Inflammatory macrophage (primary cell): ENCODE measurements at places on chromosomes 5 and 9.
A peak's percentile ranks its signal among the peaks of the same experiment; 100 is the strongest.

- no peak for DNase-seq
Observed at GRCh38 chr9:120942186-120943001, 15.8 kb upstream of the TRAF1 start.

- peak; percentile 82 for DNase-seq
Observed at GRCh38 chr5:149632311-149633251, 51.3 kb downstream of the ARHGEF37 start.

- DNase-seq, result no peak
Observed at GRCh38 chr5:176440927-176441706, 7.1 kb upstream of the FAF2 start.

DNA sequence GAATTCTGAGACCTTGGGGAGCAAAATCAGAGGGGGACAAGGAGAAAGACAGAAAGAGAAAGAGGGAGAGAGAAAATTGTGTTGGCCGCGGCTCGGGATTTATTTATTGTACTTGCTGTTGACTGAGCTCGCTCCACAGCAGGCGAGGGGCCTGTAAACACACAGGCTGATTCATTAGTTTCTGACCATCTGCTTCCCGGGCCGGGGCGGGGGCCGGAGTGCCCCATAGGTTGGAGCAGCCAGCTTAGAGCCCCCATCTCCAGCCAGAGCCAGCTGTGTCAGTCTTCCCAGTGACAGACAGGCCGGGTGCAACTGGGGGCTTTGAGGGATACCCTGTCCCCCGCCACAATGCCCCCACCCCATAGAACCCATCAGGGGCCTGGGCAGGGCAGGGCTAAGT is 30.9 kb downstream of the NTNG2 start:
- no peak for DNase-seq

DNA sequence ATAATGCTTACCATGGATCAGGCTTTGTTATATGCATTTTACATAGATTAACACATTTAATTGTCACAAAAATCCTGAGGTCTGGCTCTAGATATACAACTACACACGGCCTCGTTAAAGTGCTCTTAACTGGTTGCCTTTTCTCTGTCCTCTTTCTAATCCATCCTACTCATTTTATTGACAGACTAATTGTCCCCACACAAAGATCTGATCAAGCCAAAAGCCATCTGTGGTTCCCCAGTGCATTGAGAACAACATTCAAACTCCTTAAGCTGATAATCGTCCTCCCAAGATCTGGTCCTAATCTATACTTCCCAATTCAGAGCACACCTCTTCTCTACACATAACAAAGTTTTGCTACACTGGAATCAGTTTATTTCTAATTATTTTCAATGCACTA is 23.9 kb upstream of the PPP2R2B start:
- no peak for DNase-seq

- DNase-seq, result no peak
Observed at GRCh38 chr9:131028221-131028884, 19.4 kb downstream of the LAMC3 start.

DNA sequence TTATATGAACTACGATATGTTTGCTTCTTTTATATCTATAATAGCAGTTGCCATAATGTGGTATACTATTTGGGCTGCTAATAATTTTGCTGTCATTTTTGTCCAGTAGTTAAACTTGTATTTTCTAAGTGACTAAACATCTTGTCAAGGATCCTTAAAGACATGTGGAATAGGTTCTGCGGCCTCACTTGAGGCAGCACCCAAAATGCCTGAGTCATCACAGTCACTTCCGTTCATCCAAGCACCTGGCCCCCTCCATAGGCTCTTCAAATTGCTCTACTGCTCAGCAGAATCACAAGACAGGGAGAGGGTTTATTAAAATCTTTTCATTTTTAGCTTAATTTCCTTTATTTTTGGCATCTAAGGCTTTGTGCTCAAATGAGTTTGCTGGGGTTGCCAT is 259.1 kb downstream of the AOPEP start:
- no peak for DNase-seq

- DNase-seq, result no peak
Observed at GRCh38 chr9:93891549-93892310, 63.4 kb downstream of the BARX1 start.

- no peak for DNase-seq
Observed at GRCh38 chr9:113837334-113837733, 38.8 kb upstream of the ZNF618 start.

DNA sequence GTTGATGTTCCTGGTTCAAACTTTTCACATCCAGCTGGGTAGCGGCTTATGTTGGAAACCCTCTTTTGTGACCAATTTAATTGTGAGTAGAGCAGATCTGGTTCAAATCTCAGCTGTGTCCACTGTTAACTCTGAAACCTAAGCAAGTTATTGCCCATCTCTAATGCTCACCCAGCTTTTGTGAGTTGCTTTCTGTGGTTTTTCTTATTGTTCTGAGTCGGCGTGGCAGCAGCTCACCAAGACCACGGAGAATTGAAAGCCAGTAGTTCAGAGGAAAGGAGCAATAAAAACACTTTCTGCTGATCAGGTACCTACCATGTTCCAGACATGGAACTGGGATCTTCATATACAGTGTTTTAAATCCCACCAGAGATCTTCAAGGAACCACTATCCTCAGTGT is 114.4 kb downstream of the DOCK2 start:
- DNase-seq, result no peak

- no peak for DNase-seq
Observed at GRCh38 chr5:149635394-149635793, 54.1 kb downstream of the ARHGEF37 start.

- DNase-seq, result peak; percentile 31
Observed at GRCh38 chr5:149089796-149090195, 26.9 kb upstream of the SH3TC2 start.

GRCh38 chr5:126438868-126439267 is 15.7 kb downstream of the GRAMD2B start:
- no peak for DNase-seq

DNA sequence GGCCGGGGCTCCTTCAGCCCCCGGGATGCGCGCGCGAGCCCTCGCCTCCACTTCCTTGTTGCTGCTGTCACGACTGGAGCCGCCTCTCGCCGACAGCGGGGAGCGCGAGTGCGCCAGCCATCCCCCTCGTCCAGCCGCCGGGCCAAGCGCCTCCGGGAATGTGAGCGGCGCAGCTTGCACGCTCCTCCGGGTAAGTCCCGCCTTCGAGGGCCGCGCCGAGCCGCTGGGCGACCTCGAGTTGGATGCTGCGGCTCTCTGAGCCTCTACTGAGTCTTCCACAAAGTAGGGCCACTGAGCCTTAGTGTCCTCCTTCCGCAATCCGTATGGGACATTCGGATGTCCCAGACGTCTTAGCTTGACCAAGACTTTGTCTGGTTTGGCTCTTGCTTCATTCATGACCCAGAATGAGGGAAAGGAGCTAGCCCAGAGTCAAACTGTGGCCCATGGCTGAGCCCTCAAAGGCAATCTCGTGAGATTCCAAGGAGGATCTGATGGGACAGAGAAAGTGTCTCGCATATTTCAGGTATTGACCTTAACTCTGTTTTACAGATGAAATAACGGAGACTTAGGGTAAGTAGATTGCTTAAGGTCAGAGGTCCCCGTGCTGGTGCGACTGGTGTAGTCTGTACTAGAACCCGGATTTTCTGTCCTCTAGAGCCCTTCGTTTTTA is 586 bp downstream of the HMGXB3 start:
- DNase-seq, result peak; percentile 57

DNA sequence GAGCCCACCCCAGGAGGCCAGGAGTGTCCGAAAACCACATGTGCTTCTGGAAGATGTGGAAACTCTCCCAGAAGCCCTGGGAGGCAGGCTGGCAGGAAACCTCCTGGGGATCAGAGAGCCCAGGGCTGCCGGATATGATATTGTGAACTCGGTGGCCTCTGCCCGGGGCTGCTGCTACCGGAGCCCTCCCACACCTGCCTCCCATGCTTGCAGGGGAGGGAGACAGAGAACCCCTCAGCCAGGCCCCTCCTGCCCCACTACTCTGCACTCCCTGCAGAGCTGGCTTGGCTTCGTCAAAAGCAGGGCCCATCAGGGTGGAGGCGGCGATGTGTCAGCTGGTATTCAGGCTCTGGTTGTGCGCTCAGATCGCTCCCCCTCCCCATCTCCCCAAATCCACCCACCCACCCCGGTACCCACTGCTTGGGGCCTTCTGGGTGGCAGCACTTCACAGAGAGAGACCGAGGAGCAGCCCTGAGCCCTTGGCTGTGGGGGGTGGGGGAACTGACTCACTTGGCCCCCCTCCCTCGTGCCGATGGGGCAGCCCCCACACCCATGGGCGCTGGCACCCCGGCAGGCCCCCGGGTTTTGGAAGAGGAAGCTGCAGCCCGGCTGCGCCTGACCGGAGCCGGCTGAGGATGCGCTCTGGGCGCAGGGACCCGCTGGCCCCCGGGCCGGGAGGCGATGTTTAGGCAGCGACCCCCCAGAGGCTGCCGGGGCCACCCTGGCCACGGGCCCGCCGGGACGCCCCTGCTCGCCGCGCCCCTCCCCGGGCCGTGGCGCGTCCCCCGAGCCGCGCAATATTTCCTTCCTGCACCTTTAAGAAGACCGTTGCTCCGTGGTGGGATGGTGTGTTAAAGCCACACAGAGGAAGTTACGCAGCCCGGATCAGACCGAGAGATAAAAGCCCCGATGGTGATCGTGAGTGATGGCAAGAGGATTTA is 786 bp upstream of the NTNG2 start:
- peak; percentile 48 for DNase-seq

- DNase-seq, result no peak
Observed at GRCh38 chr9:127330501-127330900, 65.9 kb downstream of the GARNL3 start.

GRCh38 chr9:69585571-69585970 is 86.6 kb downstream of the APBA1 start:
- no peak for DNase-seq

DNA sequence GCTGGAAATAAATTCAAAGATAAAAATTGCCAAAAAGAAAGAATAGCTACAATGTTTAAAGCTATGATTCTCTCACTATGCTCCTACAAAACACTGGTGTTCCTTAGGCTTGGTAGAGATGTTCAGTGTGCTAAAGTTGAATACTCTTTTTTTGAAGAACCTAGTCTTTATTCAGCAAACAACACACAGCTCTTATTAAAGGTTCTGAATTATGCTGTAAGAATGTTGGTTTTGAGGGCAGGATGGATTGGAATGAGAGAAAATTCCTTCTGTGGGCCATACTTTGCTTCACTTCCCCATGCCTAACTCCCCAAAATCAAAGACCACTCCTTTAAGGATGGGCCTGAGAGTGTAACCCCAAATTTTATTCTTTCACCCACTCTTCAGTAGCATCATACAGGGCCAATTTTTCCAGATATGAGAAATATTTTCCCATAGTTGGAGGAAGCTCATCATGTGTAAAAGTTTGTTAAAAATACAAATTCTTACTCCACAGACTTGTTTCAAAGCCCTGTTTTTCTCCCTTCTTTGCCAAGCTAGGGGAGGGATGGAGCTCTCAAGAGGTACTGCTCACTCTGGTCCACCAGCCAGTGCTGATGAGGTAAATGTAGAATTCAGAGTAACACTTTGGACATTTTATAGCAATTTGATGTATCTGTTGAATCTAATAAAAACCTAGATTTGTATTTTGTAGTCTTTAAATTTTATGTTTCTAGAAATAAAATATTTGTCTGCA is 99.3 kb downstream of the GDNF start:
- no peak for DNase-seq

DNA sequence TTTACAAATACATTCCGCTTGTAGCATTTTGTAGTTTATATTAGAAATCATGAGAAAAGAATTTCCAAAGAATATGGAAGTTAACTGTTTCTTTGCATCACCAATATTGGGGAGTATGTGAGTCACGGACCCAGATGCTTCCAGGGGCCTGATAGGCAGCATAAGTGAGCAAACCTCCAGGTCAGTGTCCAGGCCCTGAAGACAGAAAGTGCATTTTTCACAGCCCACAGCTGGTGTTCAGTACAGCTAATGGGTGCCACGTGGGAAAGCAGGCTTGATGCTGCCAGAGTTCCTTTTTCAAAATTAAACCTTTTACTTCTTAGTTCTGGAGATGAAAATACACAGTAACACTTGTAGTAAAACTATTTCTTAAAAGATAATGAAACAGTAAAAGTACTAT is 454.4 kb upstream of the ACTBL2 start:
- no peak for DNase-seq

- DNase-seq, result peak; percentile 62
Observed at GRCh38 chr9:110891760-110892159, 146.5 kb downstream of the LPAR1 start.

DNA sequence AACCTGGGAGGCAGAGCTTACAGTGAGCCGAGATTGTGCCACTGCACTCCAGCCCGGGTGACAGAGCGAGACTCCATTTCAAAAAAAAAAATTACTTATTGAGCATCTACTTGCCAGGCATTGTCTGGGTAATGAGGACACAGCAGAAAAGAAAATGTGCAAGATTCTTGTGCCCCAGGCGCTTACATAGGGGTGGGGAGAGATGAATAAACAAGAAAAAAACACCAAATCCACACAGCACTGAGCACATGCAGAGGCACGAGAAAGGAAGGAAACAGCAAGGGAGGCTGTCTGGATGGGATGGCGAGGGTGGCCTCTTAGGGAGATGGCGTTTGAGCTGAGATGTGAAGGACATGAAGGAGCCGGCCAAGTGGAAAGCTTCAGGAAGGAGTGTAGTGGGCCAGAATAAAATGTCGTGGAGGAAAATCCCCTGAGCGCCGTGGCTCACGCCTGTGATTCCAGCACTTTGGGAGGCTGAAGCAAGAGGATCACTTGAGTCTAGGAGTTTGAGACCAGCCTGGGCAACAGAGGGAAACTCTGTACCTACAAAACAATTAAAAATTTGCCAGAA is 13.9 kb downstream of the DYNC2I2 start:
- DNase-seq, result no peak

DNA sequence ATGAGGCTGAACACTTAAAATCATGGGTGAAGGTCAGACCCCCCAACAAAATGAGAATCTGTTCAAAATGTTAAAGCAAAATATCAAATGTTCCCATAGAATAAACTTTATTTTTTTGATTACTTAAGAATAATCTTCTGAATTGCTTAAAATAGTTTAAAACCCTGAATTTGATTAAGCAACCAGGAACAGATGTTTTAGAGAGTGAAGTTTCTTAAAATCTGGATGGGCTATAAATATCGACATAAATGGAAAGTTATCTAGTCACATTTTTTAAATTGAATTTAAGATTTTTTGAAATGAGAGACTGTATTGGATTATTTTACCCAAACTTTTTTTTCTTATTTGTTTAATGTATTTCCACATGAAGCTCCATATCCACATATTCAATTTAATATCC is 98.5 kb downstream of the ADAMTS12 start:
- no peak for DNase-seq

- no peak for DNase-seq
Observed at GRCh38 chr5:112161392-112161748, 257.7 kb downstream of the EPB41L4A start.

DNA sequence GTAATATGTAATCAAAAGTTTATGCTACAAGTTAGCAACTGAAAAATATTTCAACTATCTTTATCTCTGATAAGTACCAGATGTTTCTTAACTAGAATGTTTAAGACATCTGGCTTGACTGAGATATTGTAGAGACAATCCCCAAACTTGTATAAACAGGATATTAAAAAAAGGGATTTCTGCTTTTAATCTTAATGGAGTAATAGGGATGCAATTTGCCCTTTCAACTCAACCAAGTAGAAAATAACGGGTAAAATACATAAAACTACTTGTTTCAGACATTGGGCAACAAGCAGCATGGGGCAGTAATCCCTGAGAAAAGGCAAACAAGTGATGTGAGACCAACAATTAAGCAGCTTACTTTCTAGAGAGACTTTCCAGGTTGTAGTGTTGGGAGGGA is 9.4 kb upstream of the ADAMTS12 start:
- no peak for DNase-seq
